ENCODE measurements at places on chromosomes 3 and 15. TPM values are rescaled to one million over a fixed set of nuclear protein-coding genes. Genes with fewer than 3 reads are reported as not detected.

GRCh38 chr3:172115787-172116186 lies 76.4 kb downstream of the FNDC3B start:
- no peak for DNase-seq

Gene TMCO5A
- 1.4 TPM for total RNA-seq

DNA sequence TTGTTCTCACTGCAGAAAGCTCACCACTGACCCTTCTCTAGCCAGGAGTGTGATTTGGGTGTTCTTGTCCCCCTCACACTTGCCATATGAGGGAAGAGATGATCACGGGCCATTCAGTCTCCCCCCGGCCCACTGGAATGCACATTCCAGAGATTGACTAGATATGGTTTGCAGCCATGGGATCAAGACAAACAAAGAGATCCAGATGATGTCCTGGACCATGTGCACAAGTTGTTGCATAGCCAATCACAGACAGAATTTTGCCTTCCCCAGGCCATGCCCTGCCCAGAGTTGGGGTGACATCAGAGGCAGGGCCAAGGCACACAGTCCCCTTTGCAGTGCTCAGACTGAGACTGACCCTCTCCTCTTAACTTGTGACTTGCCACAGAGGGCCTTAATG lies 14.8 kb downstream of the MUC13 start:
- no peak for DNase-seq

DNA sequence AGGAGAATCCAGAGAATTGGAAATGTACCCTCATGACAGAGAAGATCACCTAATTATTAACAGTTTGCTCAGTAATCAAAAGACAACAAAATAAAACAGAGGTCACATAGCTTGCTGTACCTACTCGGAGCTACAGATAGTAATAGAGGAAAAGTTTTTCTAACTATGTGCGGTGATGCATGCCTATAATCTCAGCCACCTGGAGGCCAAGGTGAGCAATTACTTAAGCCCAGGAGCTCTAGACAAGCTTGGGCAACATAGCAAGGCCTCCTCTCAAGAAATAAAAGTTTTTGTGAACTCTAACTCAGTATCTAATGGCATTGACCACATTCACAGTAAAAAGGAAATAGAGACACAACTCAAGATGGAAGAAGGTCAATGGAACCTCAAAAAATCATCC lies 243.6 kb downstream of the ATP8B4 start:
- no peak for DNase-seq

- no peak for DNase-seq
Observed at GRCh38 chr15:95290176-95290974, 1040.1 kb upstream of the NR2F2 start.

DNA sequence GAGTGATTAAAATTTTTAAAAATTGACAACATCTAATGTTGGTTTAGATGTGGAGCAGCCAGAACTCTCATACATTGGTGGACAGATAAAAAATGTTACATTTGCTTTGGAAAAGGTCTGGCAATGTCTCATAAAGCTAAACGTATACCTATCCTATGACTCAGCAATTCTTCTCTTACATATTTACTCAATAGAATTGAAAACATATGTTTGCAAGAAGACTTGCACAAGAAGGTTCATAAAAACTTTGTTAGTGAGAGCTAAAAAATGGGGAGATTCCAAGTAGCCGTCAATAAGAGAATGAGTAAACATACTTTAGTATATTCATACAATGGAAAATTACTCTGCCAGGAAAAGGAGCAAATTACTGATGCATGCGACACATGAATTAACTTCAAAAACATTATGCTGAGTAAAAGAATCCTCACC lies 30.0 kb downstream of the MASP1 start:
- no peak for DNase-seq

GRCh38 chr3:73225146-73225855 lies 163.8 kb downstream of the EBLN2 start:
- no peak for DNase-seq

DNA sequence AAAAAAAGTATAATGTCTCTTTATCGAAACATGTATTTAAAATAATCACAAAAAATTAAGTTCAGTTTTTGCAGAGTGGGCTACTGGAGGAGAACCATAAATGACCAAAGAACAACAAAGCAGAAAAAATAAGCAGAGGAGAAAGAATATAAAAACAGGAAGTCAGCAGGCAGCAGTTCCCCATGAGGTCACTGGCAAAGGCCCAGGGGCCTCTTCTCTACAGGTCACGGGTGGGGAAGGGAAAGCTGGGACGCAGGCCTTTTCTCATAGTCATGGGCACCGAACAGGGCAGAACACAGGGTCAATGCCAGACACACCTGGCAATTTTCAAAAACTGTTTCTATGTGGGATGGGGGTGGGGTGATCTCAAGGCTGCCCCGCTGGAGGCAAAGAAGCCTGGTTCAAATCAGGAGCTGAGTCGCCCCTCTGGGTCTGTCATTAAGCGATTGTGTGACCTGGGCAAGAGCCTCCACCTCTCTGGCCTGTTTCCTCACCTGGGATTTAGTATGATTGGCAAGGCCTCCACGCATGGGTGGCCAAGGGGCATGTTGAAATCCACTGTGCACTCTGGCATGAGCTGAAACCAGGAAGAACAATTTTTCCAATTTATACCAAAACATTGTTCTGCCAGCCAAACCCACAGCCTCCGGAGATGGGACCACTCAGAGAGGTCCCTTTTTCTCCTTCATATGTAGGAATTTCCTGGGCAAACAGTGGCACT lies 43.8 kb upstream of the UACA start:
- peak; percentile 42 for DNase-seq

DNA sequence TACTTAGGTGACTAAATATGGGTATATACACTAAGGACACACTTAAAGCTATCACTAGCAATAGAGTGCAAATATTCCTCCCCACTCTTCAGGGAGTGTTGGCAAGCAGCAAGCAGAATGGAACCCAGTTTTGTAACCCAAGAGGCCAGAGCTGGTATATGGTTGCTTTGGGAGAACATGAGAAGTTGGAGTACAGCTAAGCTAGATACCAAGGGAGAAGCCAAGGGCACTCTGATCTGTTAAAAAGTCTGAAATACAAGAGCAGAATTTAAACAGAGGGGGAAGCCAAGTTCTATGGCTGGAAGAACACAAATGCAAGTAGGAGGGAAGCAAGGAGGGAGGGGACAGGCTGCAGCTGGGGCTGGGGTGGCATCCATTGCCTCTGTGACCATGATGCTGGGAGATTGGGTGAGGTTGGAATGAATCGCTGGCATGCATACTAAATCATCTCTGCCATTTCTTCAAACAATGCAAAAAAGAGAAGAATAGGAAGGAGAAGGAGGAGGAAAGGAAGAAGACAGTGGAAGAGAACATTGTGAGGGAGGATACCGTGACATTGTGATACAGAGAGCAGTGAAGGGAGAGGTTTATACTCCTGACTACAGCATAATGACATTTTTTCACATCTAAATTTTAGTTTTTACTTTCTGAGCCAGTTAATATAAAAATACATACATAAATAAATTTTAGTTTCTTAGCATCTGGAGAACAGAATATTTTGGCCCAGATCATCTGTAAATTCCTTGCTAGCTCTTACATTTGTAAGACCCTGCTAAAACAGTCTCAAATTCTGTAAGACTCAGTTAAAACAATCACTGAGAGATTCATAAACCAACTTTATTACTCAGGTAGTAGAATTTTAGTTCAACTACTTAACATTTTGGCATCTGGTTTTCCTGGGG lies 9.0 kb upstream of the ANXA2 start:
- DNase-seq = no peak

Gene FOXL2
- not detected for total RNA-seq

GRCh38 chr3:86792316-86792715 lies 198.6 kb downstream of the VGLL3 start:
- DNase-seq = no peak

DNA sequence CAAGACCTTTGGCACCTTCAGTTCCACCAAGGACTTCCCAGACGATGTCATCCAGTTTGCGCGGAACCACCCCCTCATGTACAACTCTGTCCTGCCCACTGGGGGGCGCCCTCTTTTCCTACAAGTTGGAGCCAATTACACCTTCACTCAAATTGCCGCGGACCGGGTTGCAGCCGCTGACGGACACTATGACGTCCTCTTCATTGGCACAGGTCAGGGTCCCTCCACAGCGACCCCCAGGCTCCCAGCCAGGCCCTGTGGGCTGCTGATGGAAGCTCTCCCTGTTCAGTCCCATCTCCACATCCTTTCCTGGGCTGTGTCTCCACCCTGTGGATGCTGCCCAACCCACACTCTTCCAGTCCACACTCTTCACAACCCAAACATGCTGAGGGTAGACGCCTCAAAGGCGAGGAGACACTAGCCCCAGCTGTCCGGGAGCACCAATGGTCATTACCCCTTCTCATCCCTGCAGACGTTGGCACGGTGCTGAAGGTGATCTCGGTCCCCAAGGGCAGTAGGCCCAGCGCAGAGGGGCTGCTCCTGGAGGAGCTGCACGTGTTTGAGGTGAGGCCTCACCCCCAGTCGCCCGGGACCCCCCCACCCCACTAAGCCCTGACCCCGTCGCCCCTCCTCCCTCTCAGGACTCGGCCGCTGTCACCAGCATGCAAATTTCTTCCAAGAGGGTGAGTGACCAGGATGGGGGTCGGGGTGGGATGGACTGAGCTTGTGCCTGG lies 4.3 kb upstream of the LSMEM2 start:
- DNase-seq = peak; percentile 83

DNA sequence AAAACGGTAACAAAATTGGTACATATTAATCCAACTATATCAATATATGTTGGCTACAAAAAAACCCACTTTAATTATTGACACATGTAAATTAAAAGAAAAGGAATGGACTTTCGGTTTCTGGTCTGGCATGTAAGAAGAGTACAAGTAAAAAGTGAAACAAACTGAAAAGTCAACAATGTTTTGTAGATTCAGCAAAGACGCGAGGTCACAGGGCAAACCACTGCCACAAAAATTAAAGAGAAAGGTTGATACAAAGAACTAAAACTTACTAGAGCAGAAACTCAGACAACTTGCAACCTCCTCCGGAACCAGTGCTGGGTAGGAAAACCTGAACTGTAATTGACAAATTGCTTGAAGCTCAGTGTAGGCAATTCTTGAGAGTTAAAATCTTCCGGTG lies 110.6 kb upstream of the ARPP21 start:
- DNase-seq = peak; percentile 53

DNA sequence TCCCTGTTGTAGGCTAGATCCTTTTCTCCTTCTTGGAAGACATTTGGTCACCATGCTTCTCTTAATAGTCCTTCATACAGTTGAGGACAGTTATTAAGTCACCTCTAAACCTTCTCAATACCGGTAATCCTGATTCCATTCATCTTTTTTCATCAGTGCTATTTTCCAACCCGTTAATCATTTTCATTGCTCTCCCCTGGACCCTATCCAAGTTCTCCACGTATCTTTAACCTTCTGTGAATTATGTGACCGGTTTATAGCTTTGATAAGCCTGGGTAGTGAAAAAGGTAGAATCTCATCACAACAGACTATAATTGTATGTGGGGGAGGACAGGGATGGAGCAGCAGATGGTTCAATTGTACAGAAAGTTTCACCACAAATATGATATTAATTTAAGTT lies 168.5 kb downstream of the MECOM start:
- no peak for DNase-seq

- DNase-seq = no peak
Observed at GRCh38 chr3:179528772-179529171, 34.0 kb upstream of the ACTL6A start.

- DNase-seq = peak; percentile 86
Observed at GRCh38 chr3:65439641-65440284, 599.0 kb downstream of the MAGI1 start.

DNA sequence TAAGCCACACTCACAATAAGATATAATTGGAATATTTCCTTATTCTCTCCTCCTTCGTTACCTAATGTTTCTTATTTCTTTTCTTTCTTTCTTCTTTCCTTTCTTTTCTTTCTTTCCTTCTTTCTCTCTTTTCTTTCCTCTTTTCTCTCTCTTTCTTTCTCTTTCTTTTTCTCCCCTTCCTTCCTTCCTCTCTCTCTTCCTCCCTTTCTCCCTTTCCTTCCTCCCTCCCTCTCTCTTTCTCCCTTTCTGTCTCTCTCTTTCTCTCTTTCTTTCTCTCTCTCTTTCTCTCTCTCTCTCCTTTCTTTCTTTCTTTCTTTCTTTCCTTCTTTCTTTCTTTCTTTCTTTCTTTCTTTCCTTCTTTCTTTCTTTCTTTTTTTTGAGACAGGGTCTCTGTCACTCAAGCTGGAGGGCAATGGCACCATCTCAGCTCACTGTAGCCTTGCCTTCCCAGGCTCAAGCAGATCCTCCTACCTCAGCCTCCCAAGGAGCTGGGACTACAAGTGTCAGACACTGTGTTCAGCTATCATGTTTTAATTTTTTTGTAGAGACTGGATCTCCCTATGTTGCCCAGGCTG lies 19.3 kb upstream of the PIAS1 start:
- no peak for DNase-seq

Gene THBS1
- total RNA-seq = 505 TPM

GRCh38 chr15:36653851-36654250 lies 74.4 kb downstream of the CDIN1 start:
- peak; percentile 18 for DNase-seq

Gene MAGEL2
- not detected for total RNA-seq

Gene ZNF660
- 0.72 TPM for total RNA-seq

GRCh38 chr15:53618461-53618860 lies 141.0 kb downstream of the WDR72 start:
- no peak for DNase-seq

GRCh38 chr3:101453961-101454360 lies 59.1 kb downstream of the SENP7 start:
- DNase-seq = no peak

- no peak for DNase-seq
Observed at GRCh38 chr3:172869784-172870518, 119.4 kb downstream of the ECT2 start.

DNA sequence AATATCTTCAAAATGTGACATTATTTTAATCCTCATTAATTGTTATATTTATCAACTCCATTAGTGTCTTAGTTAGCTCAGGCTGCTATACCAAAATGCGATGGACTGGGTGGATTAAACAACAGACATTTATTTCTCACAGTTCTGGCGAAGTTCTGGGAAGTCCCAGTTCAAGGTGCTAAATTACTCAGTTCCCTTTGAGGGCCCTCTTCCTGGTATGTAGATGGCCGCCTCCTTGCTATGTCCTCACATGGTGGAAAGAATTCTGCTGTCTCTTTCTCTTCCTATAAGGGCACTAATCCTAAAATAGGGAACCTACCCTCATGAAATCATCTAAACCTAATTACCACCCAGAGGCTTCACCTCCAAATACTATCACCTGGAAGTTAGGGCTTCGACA lies 38.8 kb upstream of the DUT start:
- no peak for DNase-seq

Gene C2CD4B
- total RNA-seq = 2.3 TPM

Gene CHRFAM7A
- 2.8 TPM for total RNA-seq

Gene PLCH1
- 18.8 TPM for total RNA-seq

Gene CHRM5
- total RNA-seq = not detected

Gene P3H2
- total RNA-seq = 14.5 TPM

GRCh38 chr3:24867783-24868182 lies 373.1 kb upstream of the THRB start:
- no peak for DNase-seq

Gene SYNPR
- not detected for total RNA-seq

GRCh38 chr3:146814601-146815315 lies 209.6 kb upstream of the PLSCR5 start:
- no peak for DNase-seq

GRCh38 chr15:54089776-54090175 lies 111.5 kb downstream of the UNC13C start:
- DNase-seq = no peak

Gene FURIN
- total RNA-seq = 53.6 TPM

Data from stomach (tissue), 19 donors.